A673 (cell line): ENCODE measurements at places on chromosomes 2 and 18.
A peak's percentile ranks its signal among the peaks of the same experiment; 100 is the strongest.

DNA sequence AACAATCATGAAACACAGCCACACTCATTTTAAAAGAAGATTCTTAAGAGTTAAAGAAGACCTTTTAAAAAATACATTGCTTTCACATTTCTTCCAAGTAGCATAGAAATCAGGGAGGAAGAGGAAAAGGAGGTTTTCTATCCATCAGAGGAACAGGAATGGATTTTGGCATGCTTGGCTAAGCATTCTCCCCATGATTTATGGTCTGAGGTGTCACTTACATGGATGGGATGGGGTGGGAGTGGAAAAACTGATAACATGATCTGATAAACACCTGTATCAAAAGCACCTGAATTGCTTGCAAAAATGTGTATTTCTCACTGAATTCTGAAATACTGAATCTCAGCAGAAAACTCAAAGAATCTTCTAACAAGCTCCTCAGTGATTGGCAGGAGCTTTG, 265.9 kb downstream of the NRXN1 start:
- no peak for DNase-seq

GRCh38 chr2:208266553-208266893, 468 bp downstream of the PIKFYVE start:
- DNase-seq: no peak

DNA sequence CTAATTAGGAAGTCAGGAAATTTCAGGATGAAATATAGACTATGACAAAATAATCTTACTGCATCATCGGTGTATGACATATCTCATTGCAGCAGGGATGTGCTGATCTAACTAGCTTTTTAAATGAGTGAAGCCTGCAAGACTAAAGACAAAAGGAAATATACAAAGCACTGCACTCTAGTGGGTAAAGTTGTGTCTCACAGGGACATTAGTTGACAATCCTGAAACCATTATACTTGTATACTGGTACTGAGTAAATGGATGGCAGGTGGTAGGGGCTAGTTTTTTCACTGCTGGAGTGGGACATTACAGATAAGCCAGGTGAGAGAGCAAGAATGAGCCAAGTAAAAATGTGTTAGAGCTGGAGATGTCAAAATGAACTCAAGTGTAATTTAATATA, 317.5 kb upstream of the RAB6C start:
- DNase-seq: peak; percentile 37

DNA sequence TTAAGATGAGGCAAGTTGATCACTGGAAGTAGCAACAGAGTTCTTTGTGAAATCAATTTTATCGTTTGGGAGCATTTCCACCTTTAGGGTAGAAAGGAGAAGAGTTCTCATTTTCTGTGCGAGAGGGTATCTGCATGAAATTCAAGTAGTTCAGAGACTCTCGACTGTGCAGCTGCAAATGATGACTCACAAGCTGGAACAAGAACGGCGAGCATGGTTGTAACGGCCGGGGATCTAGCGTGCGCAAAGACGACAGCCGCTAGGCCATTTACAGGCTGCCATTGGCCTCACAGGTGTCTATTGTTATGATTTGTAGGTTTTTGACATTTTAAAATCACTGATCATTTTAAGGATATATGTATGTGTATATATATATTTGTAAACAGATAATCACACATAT, 5.2 kb downstream of the KLHL29 start:
- no peak for DNase-seq

GRCh38 chr2:36413218-36413617, 57.6 kb downstream of the CRIM1 start:
- DNase-seq: no peak

DNA sequence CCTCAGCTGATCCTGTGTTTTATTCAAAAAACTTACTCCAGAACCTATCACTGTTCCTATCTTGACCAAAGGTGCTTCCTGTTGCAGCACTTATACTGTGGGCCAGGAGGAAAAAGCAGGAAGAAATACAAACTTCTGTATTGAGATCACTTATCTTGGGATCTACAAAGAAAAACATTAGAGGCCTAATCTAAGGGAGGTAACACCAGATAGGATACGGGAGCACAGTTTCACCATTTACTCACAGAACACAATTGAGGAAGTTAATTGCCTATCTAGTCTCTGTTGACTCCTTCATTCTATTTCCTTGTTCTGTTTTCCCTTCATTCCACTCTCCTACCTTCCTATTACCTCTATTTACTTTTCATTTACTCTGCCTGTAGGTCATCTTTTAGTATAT, 287.2 kb upstream of the LINC00305 start:
- DNase-seq: no peak

- DNase-seq: no peak
Observed at GRCh38 chr2:173282795-173283545, 71.7 kb upstream of the CDCA7 start.
